ENCODE measurements at places on chromosomes 13 and 19. TPM values are rescaled to one million over a fixed set of nuclear protein-coding genes. Genes with fewer than 3 reads are reported as not detected.

PCDH20 gene
- 5.2 TPM for total RNA-seq

CYP4F8 gene
- total RNA-seq: not detected

SPACA6 gene
- 12.9 TPM for total RNA-seq

ATF5 gene
- 15.8 TPM for total RNA-seq

ALOX5AP gene
- 1.9 TPM for total RNA-seq

ZNF415 gene
- total RNA-seq: 8.7 TPM

COMP gene
- total RNA-seq: not detected

MAMSTR gene
- 1.5 TPM for total RNA-seq

DMAC2 gene
- 75.5 TPM for total RNA-seq

CEACAM18 gene
- not detected for total RNA-seq

ZFP28 gene
- 1.9 TPM for total RNA-seq

MIR17HG gene
- total RNA-seq: 3.3 TPM

ZNF442 gene
- total RNA-seq: 4.0 TPM

PPP1R15A gene
- total RNA-seq: 65.8 TPM

PPP1R13L gene
- total RNA-seq: 13.2 TPM

CBARP gene
- total RNA-seq: 10.4 TPM

ARID3A gene
- 108 TPM for total RNA-seq

TNFSF13B gene
- total RNA-seq: 1.8 TPM

ZNF530 gene
- total RNA-seq: 7.2 TPM

ATP4B gene
- total RNA-seq: not detected

GFY gene
- not detected for total RNA-seq

HPN gene
- total RNA-seq: 1.3 TPM

APOC1 gene
- total RNA-seq: 44.8 TPM

PBX4 gene
- 0.82 TPM for total RNA-seq

KIR2DL4 gene
- not detected for total RNA-seq

ADGRE2 gene
- total RNA-seq: 1.2 TPM

BCL3 gene
- 1.9 TPM for total RNA-seq

COX6B1 gene
- total RNA-seq: 428 TPM

PCDH17 gene
- total RNA-seq: 40.2 TPM

PALM gene
- total RNA-seq: 42.0 TPM

GAPDHS gene
- not detected for total RNA-seq
